ENCODE measurements at places on chromosomes 3 and 15.

DNA sequence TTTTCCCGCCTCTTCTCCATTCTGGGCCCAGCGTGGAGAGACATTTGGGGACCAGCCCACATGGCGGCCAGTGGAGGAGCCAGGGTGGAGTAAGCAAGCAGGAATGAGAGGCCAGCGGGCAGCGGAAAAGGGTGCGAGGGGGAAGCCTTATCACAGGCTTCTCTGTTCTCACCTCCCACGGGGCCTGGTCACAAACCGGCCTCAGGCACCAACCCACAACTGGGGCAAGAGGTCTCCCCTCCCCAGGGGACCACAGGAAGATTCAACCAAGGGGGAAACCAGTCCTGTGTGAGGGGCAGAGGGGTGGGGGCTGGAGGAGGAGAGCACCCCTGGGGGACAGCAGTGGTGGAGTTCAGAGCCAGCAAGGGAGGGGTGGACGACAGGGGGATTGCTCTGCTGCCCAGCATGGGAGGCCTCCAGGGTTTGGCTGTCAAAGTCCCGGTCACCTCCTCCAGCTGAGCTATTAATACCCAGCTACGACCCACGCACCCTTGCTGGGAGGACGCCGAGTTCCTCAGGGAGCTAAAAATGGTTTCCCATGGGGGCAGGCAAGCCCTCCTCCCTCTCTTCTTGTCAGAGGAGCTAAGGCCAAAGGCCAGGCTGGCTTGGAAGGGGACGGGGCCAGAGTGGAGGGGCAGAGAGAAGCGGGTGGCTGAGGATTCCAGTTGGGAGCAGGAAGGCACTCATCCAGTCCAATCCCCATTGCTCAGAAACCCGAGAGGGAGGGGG is 23.8 kb upstream of the RPL29 start:
- H3K4me1 ChIP-seq: peaks cover 24% of the 10 kb centered on the region
- no peak for DNase-seq
- H3K27ac ChIP-seq: no peak overlapping the region

GRCh38 chr15:62928242-62928999 is 114.1 kb upstream of the TPM1 start:
- H3K4me3 ChIP-seq: no peak overlapping the region
- no peaks in the 10 kb centered on the region for H3K27me3 ChIP-seq
- H3K4me1 ChIP-seq: no peaks in the 10 kb centered on the region
- no peaks in the 10 kb centered on the region for H3K36me3 ChIP-seq
- DNase-seq: no peak
- no peak overlapping the region for H3K27ac ChIP-seq

DNA sequence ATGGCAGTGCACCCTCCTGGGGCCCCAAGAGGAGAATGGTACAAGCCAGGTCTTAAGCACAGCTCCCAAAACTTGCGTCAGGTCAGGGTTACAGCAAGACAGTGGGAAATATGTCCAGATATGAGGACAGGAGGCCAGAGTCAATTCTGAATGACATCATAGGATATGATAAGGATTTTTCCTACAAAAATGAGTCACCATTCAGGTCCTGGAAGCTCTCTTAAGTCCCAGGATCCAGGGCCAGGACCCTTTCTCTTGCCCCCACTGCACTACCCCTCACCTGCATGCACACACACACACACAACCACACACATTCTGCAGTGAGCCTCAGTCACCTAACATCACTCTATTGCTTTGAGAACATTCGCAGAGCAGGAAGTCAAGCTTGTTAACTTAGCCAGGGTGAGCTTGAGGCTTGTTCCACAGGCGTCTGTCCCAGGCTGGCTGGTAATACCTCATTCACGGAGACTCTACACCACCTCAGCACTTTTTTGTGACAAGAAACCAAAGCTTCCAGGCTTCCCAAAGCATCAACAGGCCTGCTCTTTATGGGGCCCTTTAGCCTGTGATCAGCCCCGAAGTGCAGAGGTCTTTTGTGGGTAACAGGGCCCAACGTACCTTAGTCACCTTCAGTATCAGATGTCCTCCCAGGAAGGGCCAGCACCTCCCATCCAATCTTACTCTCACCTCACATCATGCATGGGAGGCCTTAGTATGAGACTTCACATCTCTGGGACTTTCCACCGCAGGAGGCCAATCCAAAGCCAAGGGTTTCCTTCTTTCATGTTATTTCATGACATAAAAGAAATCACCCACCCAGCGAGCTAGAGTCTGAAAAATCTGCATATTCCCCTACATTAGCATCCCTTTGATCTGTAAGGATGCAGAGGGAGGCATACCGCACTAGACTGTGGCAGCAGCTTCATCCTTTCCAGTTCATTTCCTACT is 74.0 kb upstream of the LIPC start:
- no peak overlapping the region for H3K27ac ChIP-seq
- H3K36me3 ChIP-seq: no peaks in the 10 kb centered on the region
- H3K4me3 ChIP-seq: no peak overlapping the region
- DNase-seq: no peak
- no peaks in the 10 kb centered on the region for H3K4me1 ChIP-seq
- H3K27me3 ChIP-seq: no peaks in the 10 kb centered on the region

DNA sequence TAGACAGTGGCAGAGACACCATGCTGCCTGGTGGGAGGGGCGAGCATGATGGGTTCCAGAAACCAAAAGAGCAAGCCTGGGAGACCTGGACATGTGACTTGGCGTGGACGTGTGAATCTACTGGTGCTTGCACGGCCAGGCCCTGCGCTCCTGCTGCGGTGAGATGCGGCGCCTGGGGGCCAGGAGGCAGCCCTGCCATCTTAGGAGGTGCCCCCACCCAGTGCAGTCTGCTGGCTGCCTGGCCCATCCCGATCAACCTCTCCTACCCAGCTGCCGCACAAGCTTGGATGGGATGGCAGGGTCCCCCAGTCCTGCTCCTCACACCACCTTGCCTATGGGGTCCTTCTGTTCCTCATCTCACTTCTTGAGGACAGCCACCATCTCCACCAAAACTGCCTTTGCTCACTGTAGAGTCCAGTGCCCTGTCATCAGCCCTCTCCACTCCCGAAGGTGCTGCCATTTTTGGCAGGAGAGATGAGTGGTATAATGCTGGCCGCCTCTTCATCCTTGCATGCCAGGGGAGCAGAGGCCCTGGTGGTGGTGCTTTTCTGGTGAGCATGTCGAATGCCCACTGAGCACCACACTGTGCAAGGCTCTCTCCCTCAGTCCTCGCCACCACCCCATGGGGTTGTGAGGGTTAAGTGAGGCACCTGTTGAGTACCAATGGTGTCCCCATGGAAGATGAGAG is 3.1 kb upstream of the ABTB1 start:
- no peaks in the 10 kb centered on the region for H3K36me3 ChIP-seq
- no peak overlapping the region for H3K4me3 ChIP-seq
- no peaks in the 10 kb centered on the region for H3K4me1 ChIP-seq
- H3K27me3 ChIP-seq: peaks cover 27% of the 10 kb centered on the region

DNA sequence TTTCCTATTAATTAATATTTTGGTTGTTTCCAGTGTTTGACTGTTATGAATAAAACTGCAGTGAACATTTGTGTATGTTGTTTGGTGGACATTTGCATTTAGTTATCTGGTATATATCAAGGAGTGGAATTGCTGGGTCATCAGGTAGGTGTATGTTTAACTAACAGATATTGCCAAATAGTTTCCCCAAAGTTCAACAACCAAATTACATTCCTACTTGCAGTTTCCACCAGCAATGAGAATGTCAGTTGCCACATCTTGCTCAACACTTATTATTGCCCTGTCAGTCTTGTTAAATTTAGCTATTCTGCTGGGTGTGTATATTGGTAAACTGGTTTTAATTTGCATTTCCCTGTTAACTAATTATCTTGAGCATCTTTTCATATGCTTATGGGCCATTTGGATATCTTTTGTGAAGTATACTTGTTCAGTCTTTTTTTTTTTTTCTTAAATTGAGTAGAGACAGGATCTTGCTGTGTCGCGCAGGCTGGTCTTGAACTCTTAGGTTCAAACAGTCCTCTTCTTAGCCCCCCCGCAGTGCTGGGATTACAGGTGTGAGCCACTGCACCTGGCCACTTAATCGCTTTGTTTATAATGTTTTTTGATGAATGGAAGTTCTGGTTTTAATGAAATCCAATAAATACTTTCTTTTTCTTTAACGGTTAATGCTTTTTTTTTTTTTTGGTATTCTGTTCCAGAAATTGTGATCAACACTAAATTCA is 7.9 kb downstream of the FEM1B start:
- H3K4me3 ChIP-seq: no peak overlapping the region
- H3K36me3 ChIP-seq: peaks cover 12% of the 10 kb centered on the region
- peaks cover 5% of the 10 kb centered on the region for H3K4me1 ChIP-seq
- no peak for DNase-seq

DNA sequence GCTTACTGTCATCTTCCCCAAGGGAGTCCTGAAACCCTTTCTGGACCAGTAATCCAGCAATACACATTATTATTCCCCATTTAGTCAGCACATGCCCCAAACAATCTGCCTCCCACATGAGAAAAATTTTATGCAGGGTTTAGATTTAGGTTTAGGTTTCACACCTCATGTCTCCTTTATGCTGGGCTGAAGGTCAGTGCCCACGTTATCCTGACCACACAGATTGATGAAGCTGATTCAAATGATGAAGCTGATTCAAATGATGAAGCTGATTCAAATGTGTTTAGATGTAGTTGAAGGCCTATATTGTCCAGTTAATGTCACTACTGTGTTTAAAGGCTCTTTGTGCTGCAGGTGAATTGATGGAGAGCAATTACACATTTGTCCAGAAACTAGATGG is 18.1 kb upstream of the ZBED2 start:
- no peak overlapping the region for H3K4me3 ChIP-seq
- no peaks in the 10 kb centered on the region for H3K27me3 ChIP-seq
- no peaks in the 10 kb centered on the region for H3K36me3 ChIP-seq
- no peak for DNase-seq
- H3K4me1 ChIP-seq: no peaks in the 10 kb centered on the region

DNA sequence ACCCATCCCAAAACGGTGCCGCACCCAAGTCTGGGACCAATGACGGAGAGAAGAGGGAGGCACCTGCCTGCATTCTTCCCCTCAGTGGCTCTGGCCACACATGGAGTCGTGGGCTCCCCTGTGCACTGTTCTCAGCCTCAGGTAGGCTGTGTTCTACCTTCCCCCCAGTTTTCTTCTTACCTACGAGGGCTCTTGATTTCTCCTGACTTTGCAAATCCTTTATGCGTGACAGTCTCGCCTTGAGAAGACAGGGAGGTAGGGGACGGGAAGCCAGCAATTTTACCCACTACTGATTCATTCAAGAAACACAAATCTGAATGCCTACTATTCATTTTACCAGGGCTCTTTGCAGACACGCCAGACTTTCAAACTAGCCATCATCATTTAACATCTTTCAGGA is 261.3 kb upstream of the NSMCE3 start:
- H3K36me3 ChIP-seq: no peaks in the 10 kb centered on the region
- no peak overlapping the region for H3K4me3 ChIP-seq
- H3K27me3 ChIP-seq: no peaks in the 10 kb centered on the region
- no peaks in the 10 kb centered on the region for H3K4me1 ChIP-seq
- no peak for DNase-seq

GRCh38 chr3:138578141-138578540 is 15.9 kb downstream of the CEP70 start:
- no peak overlapping the region for H3K27ac ChIP-seq
- H3K4me3 ChIP-seq: no peak overlapping the region
- no peaks in the 10 kb centered on the region for H3K27me3 ChIP-seq

- H3K27ac ChIP-seq: no peak overlapping the region
- H3K27me3 ChIP-seq: peaks cover 9% of the 10 kb centered on the region
- H3K4me1 ChIP-seq: peaks cover 4% of the 10 kb centered on the region
- no peak overlapping the region for H3K4me3 ChIP-seq
- no peaks in the 10 kb centered on the region for H3K36me3 ChIP-seq
Measured at GRCh38 chr15:64828985-64829384, 3.5 kb upstream of the PIF1 start.

- no peak overlapping the region for H3K4me3 ChIP-seq
- H3K36me3 ChIP-seq: no peaks in the 10 kb centered on the region
- DNase-seq: no peak
- H3K4me1 ChIP-seq: peaks cover 35% of the 10 kb centered on the region
Measured at GRCh38 chr3:58419780-58420507, 13.7 kb downstream of the PDHB start.

- H3K27me3 ChIP-seq: no peaks in the 10 kb centered on the region
- H3K36me3 ChIP-seq: no peaks in the 10 kb centered on the region
- DNase-seq: no peak
- no peak overlapping the region for H3K27ac ChIP-seq
- no peaks in the 10 kb centered on the region for H3K4me1 ChIP-seq
Measured at GRCh38 chr3:78023257-78023656, 983.4 kb downstream of the ROBO2 start.

GRCh38 chr15:33188641-33189257 is 5.8 kb downstream of the FMN1 start:
- DNase-seq: no peak
- H3K4me1 ChIP-seq: peaks cover 18% of the 10 kb centered on the region
- no peaks in the 10 kb centered on the region for H3K27me3 ChIP-seq
- H3K4me3 ChIP-seq: no peak overlapping the region

GRCh38 chr15:60787837-60788691 is 309.1 kb upstream of the ICE2 start:
- DNase-seq: no peak
- H3K27ac ChIP-seq: no peak overlapping the region
- no peaks in the 10 kb centered on the region for H3K36me3 ChIP-seq
- no peak overlapping the region for H3K4me3 ChIP-seq

DNA sequence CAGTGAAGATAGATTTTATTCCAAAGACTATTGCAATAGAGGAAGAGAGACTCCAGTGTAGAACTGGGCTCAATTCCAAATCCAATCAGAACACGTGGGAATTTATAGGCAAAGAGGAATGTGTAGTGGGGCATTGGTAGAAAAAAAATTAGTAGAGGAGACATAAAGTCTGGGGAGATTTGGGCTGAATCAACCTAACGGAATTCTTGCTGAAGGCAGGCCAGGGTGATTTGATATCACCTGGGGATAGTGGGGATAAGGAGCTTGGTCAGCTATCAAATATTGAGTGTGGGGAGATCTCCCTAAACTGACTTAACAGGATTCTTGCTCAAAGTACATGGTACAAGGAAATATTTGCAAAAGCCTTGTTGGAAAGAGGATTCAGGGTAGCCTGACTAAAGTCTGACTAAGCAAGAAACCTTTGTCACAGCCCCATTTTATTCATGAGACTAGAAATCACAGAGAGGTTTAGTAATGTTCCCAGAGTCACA is 29.6 kb downstream of the SST start:
- H3K4me1 ChIP-seq: no peaks in the 10 kb centered on the region
- no peak overlapping the region for H3K27ac ChIP-seq

DNA sequence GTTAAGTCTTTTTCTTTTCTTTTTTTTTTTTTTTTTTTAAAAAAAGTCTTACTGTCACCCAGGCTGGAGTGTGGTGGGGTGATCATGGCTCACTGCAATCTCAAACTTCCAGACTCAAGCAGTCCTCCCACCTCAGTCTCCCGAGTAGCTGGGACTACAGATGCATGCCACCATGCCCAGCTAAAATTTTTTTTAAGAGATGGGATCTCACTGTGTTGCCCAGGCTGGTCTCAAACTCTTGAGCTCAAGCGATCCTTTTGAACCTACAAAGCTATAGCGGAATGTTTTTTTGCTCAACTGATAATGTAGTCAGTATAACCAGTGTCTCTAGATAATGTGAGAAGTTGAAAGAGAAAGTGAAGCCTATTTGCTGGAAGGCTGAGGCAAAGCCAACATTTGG is 3.9 kb upstream of the IGF2BP2 start:
- no peak for DNase-seq
- H3K27ac ChIP-seq: no peak overlapping the region
- peaks cover 7% of the 10 kb centered on the region for H3K4me1 ChIP-seq
- H3K4me3 ChIP-seq: no peak overlapping the region
